ENCODE measurements at places on chromosomes 5 and 9. TPM values are rescaled to one million over a fixed set of nuclear protein-coding genes. Genes with fewer than 3 reads are reported as not detected.

The DMGDH gene
- 1.4 TPM for total RNA-seq

The SLC45A2 gene
- total RNA-seq: 0.06 TPM

The FGFR4 gene
- total RNA-seq: 8.2 TPM

The DAB2IP gene
- 24.3 TPM for total RNA-seq

The DDX46 gene
- total RNA-seq: 54.9 TPM

The TMC1 gene
- total RNA-seq: not detected

The TRIM36 gene
- total RNA-seq: 42.6 TPM

The INSL4 gene
- total RNA-seq: not detected

DNA sequence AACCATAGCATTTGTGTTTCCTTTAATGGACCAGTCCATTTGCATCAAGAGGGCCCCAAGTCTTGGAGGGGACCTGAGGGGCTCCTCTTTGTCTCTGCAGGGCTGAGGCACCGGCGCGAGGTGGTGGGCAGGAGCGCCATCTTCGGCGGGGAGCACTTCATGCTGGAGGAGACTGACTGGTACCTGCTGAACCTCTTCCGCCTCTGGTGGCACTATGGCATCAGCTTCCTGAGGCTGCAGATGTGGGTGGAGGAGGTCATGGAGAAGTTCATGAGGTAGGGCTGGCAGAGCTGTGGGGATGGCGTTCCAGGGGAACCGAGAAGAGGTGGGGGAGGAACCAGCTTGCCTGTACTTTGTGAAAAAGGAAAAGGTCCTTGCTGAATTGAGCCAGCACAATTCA lies 6.1 kb downstream of the PCYOX1L start:
- no peak for DNase-seq

DNA sequence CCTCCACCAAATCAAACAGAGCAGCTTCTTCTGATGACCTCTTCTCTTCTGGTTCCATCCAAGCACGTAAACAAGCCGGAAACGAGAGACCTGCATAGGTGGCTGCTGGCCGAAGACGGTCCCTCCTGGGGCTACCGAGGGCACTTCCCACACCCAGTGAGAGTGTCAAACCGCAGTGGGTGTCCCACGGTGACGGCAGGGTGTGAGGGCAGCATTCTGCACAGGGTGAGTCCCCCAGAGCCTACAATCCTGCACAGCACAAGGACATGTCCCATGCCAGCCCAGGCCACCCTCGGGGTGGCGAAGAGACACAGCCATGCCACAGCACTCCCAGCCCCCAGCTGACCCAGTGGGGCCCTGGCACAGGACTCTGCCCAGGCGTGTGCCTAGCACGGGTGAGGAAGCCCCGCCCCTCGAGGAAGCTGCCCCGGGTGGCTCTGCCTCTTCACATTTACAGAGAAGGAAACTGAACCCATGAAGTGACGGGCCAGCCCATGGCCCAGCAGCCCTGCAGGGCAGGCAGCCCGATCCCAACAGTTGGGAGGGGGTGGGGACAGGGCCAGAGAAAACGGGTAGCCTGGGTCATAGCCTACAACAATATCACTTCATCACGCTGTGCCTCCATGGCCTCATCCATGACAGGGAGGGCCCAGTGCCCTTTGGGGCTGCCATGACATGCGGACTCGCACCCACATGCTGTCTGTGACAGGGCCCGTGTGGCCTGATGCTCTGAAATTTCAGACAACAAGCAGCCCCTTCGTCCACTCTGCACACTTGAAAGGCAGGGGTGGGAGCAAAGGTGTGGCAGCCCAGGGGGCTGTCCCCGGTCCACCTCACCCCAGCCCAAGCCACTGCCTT lies 43.2 kb downstream of the SEMA4D start:
- no peak for DNase-seq

DNA sequence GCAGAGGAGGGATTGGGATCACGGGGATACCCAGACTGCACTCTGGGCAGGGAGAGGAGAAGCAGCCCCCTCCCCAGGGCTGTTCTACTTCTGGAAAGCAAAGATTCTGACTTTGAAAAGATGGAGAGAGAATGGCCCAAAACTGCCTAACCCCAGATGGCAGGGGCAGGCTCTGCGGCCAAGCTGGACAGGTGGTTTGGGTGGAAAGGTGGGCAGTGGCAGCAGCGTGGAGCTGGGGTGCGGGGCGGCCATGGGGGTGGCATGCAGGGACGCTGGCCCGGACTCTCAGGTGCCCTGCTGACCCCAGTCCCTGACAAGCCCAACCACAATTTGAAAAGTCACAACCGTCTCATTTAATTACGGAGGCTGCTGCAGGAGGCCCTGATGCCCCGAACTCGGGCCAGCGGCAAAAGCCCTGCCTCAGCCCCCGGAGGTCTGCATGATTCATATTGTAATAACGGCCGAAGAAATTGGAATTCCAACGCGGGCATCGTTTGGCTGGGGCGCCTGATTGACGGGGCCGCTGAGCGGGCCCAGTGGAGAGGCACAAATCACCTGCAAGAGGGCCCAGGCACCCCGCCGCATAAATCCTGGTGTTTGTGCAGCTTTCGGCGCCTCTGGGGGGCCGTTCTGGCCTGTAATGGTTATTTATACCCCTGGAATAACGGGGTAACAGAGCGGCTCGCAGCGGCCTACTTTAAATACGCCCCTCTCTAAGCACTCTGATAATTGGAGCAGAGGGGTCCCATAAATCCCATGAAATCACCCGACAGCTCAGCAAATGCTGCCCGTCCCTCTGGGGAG lies 41.8 kb upstream of the FCN2 start:
- DNase-seq: no peak

GRCh38 chr9:106874652-106875051 lies 11.7 kb downstream of the ZNF462 start:
- no peak for DNase-seq

- no peak for DNase-seq
Observed at GRCh38 chr9:89519366-89519805, 21.5 kb upstream of the SEMA4D start.

- DNase-seq: no peak
Observed at GRCh38 chr5:169439362-169439761, 138.4 kb upstream of the SLIT3 start.

- DNase-seq: no peak
Observed at GRCh38 chr5:136065588-136065987, 36.8 kb downstream of the TGFBI start.

DNA sequence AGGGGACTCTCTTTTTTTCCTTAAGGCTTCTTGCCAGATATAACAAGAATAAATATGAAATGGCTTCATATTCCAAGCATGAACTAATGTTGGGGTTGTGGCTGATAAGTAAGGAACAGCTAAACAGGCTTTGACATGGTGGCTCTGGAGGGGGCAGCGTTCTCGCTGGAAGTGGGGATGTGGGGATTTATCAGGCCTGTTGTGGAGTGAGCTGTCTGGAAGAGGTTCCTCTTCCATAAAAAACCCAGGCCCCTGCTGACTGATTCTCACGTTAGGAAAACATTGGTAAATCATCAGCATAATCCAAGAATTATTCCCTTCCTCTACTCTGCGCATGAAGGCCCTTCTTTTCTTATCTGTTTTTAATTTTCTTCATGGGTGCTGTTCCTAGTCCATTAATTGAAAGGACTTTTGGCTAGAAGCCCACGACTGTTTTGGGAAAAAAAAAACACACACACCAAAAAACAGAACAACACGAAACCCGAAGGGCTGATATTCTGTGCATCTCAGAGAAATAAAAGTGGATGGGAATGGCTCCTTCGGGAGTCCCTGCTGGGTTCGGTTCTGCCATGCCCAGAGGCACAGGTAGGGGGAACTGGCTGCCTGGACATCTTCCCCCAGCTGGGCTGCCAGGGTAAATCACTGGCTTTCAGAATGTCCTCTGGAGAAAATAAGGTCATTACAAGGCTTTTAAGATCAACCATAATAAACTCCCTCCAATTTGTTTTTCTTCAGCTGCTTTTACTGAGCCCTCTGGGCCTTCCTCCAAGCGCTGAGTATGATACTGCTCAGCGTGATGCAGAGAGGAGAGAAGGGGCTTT lies 297.0 kb downstream of the SLIT3 start:
- peak; percentile 56 for DNase-seq

Data from neural progenitor cell (in vitro differentiated cells).